ENCODE measurements at places on chromosomes 11 and 22.

DNA sequence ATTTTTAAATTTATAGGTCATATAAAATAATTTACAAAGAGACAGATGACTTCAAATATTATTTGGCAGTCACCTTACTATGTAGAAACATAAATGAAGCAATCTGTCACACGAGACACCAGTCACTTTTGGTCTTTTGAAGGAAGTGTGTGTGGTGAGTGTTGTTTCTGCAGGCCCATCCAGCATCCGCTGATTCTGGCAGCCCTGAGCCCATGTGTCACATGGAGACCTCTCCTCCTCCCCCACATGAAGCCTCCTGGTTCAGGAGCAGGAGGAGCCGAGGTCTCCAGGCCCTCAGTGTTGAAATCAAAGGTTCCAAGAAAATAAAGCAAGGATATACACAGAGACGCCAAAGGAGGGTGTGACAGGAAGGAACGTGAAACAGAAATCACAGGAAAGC lies 60.1 kb downstream of the ARFGAP3 start:
- DNase-seq: no peak

DNA sequence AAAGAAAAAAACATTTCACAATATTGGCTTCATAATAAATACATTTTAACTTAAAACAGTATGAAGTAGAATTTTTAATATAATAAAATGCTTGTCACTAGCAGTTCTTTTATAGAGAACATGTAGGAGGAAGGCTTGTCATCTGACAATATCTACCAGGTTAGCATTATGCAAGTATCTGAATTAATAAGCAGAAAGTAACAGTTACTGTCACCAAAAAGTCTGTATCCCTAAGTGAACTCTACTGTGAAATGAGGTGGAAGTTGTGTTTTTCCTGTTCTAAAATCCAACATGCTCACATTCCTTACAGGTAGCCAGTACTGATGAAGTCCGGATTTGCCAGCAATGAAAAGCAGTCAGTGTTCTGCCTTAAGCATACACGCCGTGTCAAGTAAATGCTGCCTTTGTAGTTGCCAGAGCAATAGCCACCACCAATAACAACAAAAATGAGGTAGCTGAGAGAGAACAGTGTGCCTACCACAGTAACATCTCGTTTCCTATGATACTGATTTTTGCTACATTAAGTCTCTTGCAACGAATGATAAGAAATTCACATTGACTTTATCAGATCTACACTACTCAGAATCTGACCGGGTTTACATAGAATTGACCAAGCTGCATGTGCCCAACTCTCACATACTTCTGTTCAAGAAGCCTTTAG lies 95.5 kb downstream of the SIK3 start:
- DNase-seq: no peak

GRCh38 chr11:3989276-3989920 lies 105.2 kb upstream of the RRM1 start:
- DNase-seq: no peak

GRCh38 chr11:129861702-129862522 lies 33.5 kb downstream of the NFRKB start:
- DNase-seq: no peak

- DNase-seq: no peak
Measured at GRCh38 chr11:87463486-87464102, 425.9 kb downstream of the TMEM135 start.

GRCh38 chr11:128201801-128202200 lies 385.6 kb downstream of the ETS1 start:
- no peak for DNase-seq

- DNase-seq: no peak
Measured at GRCh38 chr22:22735695-22736611, 91.5 kb downstream of the GGTLC2 start.

DNA sequence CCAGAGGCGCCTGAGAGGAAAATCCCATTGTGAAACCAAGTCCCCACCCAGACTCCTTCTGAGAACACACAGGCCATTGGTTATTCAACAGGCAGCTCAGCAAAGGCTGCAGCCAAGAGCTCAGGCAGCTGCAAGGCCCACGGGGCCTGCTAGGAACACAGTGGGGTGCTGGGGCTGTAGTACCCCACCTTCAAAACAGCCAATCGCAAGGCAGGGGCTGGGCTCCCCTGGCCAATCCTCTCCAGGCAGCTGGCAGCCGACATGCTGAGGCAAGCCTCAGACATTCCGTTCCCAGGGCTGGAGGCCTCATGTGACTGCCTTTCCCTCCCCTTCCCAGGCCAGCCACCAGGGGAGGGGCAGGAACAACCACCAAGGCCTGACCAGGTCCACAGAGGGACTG lies 6.6 kb downstream of the PRODH start:
- DNase-seq: no peak

DNA sequence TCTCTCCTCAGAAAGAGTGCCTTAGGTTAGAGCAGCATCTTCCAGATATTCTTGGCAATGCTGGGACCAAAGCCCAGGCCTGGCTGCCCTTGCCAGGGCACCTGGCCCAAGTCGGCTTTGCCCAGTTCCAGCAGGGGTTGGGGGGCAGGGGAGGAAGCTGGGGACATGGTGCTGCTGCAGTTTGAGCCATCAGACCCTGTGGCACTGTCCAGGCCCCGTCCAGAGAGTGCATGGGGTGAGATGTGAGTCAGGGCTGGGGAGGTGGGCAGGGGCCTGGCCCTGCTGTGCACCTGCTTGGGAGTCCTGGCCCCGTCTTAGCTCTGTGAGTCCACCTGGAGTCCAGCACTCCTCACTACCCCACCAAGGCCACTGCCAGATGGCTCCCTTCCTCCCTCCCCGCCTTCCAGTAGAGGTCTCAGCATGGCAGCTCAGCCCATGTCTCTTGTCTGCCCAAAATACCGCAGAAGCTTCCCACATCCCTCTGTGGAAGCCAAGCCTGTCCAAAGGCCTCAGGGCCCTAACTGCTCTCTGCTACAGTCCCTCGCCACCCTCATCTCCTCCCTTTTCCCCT lies 16.6 kb downstream of the DERL3 start:
- no peak for DNase-seq

- no peak for DNase-seq
Measured at GRCh38 chr22:30910358-30910757, 58.2 kb downstream of the MORC2 start.

- DNase-seq: no peak
Measured at GRCh38 chr11:77647654-77648305, 10.2 kb upstream of the CLNS1A start.

GRCh38 chr11:103618528-103618927 lies 417.9 kb upstream of the DDI1 start:
- DNase-seq: no peak

DNA sequence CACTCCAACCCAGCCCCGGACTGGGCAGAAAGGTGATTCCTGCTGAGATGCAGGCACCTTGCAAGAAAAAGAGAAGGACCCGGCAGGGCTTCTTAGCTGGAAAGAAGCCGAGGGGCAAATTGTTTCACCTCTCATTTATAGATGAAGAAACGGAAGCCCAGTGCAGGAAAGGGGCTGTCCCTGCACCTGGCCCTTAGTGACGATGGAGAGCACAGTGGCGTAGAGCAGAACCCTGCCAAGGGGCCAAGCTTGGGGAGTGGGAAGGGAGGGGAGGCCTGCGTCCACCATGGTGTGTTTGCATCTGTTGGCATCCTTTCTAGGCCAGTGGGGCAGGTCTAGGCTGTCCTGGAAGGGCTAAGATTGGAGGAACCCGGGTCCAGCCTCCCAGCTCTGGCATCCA lies 7.8 kb upstream of the MS4A15 start:
- no peak for DNase-seq

DNA sequence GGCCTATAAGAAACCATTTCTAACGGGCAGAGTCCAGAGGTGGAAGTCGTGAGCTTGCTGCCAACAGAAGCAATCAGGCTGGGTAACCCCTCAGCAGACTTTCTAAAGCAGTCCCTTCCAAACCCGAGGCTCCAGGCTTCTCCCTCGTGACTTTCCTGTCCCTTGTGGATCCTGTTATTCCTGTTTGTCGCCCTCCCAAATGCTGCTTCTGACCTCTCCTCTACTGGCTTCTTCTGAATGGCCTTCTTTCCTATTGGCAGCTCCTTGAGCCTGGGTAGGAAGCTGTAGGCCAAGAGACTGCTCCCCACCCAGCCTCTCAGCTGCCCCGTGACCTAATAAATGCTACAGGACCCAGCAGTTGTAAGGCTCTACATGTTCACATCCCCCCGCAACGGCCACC lies 35.0 kb downstream of the MAFF start:
- no peak for DNase-seq

DNA sequence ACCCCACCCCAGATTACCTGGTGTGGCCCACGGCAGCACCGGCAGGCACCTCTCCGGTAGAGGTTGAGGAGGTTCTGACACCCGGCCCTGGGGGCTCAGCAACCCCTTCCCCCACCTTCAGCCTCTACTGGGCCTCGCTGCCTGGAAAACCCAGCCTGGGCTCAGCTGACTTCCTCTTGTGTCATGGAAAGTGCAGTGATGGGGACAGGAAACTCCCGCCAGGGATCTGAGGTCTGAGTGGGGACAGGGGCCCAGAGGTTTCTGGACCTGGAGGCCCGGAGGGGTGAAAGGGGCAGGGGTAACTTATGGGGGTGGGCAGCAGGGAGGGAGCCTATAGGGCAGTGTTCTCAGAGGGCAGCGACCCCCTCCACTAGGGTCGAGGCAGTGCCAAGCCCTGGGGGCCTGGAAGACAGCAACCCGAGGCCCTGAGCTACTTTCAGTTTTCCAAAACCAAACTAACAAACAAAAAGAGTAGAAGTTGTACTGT lies 10.0 kb upstream of the CD5 start:
- no peak for DNase-seq

GRCh38 chr11:57668434-57668782 lies 494 bp downstream of the ZDHHC5 start:
- DNase-seq: no peak

- DNase-seq: no peak
Measured at GRCh38 chr11:19380375-19380774, 139.6 kb upstream of the E2F8 start.

- DNase-seq: no peak
Measured at GRCh38 chr11:15073361-15074205, at the start of gene CALCB. Gene CALCB, plus strand, starts transcription at chr11:15073593. Its CDS starts 1,126 bp downstream, at chr11:15074719.

GRCh38 chr11:46696212-46696558 lies 4.2 kb downstream of the ARHGAP1 start:
- DNase-seq: no peak

DNA sequence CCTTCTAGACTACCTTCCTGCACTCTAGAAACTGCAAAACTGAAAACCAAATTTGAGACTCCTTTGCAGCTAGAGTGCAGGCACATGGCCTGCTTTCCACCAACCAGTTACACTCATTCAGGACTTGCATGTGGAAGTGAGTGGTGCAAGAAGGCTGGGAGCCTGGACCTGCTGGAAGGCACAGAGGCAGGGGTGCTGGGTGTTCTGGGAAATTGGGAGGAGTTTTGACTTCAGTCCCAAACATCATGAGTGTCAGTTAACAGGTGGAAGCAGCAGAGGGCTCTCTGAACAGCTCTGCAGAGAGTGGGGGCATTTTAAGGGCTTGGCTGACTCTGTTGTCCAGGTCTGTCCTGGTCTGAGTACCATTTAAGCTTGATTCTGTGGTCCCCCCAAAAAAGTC lies 49.3 kb upstream of the SYT13 start:
- no peak for DNase-seq

- no peak for DNase-seq
Measured at GRCh38 chr22:48750826-48751440, 1076.7 kb downstream of the BRD1 start.

DNA sequence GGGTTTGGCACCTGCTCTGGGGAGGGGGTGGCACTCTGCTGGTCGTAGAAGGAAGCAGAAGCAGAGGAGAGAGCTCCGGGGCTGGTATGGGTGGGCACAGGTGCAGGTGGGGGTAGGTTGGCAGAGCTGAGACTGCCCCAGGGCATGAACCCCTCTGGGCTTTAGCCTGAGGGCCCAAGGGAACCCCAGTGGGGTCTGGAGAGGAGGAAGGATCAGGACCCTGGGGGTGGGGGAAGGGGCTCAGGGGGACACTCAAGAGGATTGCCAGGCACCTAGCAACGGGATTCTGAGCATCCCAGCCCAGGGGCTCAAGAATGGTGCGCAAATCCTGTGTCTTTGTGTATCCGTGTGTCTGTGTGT lies 6.3 kb downstream of the ALDH3B2 start:
- DNase-seq: no peak

DNA sequence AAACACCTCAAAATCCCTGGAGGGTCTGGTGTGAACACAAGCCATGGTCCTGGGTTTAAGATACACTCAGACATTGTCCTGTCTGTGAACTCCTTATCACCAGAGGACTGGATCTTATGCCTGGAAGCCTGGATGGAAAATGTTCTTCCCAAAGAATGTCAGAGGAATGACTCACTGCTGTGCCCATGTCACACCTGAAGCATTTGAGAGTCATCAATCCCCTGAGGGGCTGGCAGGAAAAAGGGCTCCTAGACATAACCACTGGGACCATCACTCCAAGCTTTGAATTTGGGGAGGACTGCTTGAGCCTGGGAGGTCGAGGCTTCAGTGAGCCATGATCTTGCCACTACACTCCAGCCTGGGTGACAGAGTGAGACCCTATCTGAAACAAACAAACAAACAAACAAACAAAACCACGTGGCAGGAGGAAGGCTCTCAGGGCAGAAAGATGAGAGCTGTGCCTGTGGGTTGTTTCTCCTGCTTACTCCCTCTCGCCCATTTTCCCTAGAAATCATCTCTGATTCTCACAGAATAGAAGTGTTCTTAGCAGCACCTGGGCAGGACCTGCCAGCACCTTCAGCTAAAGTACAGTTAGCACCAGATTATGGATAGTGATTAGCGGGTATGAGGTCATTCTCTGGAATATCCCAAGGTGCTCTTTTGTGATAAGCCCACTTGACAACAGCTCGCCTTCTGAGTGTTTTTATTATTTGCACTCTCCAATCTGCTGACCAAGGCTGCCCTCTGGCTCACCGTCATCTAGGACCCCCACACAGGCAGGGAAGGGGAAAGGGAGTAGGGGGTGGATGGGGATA lies 11.9 kb upstream of the PRG2 start:
- no peak for DNase-seq

- DNase-seq: no peak
Measured at GRCh38 chr11:100098560-100098959, 588.5 kb upstream of the ARHGAP42 start.

DNA sequence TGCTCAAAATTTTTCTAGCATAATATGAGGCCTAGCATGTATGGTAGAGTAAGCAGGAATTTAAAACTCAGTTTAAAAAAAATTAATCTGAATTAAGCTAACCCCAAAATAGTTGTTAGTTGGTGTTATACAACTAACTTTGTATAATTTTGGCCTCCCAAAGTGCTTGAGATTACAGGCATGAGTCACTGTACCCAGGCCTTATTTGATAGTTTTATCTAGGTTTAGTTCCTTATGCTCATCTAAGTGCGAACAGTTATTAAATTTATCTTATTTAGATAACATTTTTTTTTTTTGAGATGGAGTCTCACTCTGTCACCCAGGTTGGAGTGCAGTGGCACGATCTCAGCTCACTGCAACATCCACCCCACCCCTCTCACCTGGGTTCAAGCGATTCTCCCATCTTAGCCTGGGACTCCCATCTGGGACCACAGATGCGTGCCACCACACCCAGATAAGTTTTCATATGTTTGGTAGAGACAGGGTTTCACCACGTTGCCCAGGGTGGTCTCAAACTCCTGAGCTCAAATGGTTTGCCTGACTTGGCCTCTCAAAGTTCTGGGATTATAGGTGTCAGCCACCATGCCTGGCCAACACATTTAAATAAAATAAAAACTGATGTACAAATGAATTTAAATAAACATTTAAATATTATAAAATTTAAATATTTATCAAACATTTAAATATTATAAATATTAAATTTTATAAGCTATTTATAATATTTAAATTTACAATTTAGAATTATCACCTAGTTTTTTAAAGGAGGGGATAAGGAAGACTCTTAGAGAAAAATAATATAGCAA lies 7.5 kb downstream of the IL18 start:
- DNase-seq: no peak

- no peak for DNase-seq
Measured at GRCh38 chr22:31141551-31141950, 1.2 kb upstream of the PLA2G3 start.

All from liver (tissue), 10 donors.